ENCODE measurements at places on chromosomes 1 and 21.

DNA sequence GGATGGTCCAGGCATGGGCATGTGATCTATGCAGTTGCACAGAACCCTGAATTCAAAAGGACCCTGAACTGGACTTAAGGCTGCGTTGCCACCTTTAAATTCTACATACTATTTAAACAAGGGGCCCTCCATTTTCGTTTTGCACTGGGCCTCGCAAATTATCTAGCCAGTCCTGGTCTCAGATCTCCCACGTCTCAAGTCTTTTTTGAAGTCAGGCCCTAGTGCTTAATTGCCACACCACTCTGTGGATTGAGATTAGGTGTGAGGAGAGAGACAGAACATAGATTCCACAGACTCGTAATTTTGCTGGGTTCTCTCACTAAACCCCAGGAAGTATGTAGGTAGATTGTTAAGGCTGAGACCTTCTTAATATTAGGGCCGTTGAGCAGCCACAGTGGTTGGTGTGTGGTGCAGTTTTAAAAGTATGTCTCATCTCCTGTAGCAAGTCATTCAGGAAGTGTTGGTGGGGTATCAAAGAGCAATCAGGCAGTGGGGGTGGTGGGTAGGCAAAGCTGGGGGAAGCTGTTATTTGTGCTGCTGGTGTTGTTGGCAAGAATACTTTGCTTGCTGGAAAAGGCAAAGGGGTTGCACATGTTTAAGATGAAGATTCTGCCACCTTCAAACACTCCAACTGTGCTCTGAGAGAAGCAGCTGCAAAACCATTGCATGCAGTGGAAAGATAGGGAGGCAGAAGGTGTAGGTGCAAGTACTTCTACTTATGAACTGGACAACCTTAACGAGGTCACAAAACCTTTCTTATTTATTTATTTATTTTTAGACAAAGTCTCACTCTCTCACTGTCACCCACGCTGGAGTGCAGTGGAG lies 11.2 kb downstream of the CD84 start:
- no peak for DNase-seq

GRCh38 chr1:51842261-51842660 lies 36.3 kb downstream of the NRDC start:
- DNase-seq: no peak

DNA sequence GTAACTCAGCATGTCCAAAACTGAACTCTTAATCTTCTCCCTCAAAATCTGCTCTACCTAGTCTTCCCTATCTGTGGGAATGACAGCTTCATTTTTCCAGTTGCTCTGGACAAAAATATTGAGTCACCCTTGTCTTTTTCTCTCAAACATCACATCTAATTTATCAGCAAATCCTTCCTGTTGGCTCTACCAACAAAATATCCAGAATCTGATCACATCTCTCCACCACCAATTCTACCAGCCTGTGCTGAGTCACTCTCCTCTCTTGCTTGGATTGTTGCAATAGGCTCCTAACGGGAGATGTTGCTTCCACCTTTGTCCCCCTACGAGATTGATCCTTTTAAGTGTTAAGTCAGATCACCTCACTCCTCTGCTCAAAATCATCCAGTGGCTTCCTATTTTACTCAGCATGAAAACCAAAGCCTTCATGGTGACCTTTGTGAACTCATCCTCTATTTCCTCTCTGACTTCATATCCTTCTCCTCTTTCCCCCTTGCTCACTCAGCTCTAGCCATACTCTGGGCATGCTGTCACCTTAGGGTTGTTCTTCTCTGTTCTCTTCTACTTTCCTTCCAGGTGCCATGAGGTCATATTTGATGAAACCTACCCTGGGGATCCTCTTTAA lies 21.5 kb upstream of the SMYD2 start:
- DNase-seq: no peak

- no peak for DNase-seq
Measured at GRCh38 chr1:43067977-43068751, 103.9 kb downstream of the EBNA1BP2 start.

DNA sequence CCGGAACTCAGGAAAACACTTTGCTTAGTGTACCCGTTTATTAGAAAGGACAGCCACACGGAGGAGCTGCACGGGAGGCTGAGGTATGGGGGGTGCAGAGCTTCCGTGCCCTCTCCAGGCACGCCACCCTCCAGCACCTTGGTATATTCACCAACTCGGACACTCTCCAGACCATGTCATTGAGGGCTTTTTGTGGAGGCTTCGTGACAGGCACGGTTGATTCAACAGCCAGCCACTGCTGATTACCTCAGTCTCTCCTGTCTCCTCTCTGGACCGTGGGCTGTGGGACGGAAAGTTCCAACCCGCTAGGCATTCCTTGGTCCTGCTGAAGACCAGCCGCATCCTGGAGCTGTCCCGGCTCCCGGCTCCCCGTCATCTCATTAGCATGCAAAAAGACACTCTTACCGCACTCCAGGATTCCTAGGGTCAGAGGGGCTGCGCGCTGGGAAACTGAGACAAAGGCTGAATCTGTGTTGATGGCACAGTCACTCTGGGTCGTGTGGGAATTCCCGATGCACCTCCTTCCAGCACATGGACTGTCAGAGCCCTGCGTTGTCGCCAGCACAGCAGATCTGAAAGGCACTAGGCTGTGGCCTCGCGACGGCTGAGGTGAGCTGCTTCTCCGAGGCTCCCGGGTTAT lies 65.6 kb downstream of the PRKCZ start:
- DNase-seq: no peak

DNA sequence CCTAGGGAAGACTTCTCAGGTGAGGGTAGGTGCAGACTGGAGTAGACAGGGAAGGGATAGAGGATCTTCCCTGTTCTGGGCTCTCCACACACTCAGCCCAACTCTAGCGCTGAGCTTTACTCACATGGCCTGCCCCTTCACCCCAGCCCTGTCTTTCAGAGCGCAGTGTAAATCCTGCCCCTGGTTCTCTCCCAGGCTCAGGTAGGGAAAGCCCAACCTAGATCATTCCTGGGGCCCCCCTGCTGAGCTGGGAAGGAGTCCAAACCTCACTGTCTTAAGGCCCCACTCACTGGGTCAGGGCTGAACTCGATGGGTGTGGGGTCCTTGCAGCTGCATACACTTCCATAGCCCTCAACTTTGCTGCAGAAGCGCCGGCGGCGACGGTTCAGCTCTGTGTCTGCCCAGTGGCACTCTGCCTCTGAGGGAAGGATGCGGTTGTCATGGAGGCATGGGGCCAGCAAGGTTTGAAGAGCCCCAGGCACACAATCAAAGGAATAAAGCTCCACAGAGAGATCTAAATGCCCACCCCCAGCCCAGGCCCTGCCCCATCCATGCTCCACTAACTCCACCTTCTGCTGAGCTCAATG lies 4.2 kb downstream of the POMGNT1 start:
- no peak for DNase-seq

GRCh38 chr1:87146538-87146937 lies 182.1 kb upstream of the LMO4 start:
- DNase-seq: no peak

- DNase-seq: no peak
Measured at GRCh38 chr1:218683242-218683641, 338.1 kb downstream of the TGFB2 start.

DNA sequence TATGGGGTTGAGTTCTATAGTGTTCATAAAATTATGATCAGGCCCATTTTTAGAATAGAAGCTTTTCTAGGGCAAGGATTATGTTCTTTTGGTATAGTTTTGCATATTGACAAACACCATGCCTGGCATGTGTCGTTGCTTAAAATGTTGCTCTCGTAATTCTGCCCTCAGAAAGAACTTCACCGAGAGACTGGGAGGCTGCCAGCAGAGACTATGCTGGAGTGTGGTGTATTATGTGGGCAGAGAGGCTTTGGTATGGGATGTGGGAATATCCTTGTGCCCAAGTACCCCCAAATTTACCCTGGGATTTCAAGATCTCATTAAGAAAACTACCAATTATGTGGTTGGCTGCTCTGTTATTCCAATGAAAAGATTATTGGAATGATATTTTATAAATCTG lies 27.9 kb downstream of the PGM1 start:
- DNase-seq: no peak

GRCh38 chr1:168227620-168228019 lies 1.8 kb downstream of the SFT2D2 start:
- no peak for DNase-seq

DNA sequence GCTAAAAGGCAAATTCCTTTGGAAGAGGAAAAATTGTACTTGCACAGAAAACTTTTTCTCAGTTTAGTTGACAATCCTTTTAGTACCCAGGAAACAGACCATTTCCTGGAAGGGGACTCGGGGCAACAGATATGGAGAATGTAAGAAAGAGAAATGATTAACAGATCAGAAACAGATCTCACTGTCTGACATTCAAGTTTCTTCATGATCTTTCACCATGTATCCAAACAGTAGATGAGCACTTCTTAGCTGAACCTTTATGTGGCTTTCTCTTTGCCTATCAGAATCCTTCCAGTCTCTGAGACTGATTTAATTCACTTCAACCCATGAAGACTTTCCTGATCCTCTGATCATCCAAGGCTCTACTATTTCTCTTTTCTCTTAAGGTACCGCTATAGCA lies 2.7 kb downstream of the TTLL7 start:
- no peak for DNase-seq

DNA sequence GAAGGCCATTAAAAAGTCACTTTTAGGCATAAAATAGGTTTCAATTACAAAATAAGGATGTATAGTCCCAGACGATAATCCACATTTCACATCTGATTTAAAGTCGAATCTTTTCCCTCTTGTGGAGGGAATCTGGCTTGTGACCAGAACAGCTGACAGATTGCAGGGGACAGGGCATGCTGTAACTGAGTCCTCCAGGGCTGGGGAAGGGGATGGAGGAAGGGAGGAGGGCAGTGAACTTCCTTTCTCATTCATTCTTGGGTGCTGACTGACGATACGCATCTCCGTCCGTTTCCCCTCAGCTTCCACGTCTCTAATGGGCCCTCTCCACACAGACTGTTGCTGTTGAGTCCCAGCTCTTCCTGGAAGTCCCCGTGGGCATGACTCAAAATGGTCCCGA lies 108.1 kb upstream of the CSF3R start:
- DNase-seq: no peak

- no peak for DNase-seq
Measured at GRCh38 chr1:212645546-212646543, 37.3 kb downstream of the ATF3 start.

GRCh38 chr1:22406722-22407495 lies 44.7 kb upstream of the ZBTB40 start:
- no peak for DNase-seq

DNA sequence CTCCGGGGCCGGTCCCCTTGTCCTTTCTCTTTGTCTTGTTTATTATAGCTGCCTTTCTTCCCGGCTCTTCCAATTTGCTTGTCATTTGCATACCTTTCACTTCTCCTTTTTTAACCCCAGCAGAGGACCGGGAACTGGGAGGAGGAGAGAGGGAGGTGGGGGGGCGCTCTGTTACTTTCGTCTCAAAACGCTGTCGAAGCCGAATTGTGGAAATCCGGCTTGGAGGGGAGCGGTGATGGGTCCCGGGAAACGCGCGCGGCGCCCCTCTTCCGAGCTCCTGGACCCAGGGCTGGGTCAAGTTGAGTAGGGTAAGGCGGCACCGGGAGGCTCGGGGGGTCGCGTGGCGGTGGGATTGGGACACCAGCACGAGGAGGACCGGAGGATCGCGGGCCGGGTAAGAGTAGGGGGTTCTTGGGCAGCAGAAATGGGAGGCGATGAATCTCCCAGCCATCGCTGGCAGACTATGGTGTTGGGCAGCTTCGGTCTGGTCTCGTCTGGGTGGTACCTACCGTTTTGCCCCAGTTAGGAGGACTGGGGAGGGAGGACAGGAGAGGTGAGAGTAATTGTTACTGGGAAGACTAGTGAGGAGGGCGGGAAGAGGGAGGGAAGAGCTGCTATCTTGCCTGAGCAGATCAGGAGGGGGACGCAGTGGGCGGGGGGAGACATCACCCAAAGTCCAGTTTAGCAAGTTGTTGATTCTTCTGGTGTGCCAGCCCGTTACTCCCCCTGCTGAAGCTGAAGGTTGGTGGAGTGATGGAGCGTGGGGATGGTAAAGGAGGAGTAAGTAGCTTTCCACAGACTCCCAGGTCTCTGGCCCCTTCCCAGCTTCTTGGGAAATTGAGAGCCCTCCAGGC lies 1.5 kb downstream of the PROX1 start:
- no peak for DNase-seq

- no peak for DNase-seq
Measured at GRCh38 chr21:44010429-44010828, 1.7 kb upstream of the TRAPPC10 start.

DNA sequence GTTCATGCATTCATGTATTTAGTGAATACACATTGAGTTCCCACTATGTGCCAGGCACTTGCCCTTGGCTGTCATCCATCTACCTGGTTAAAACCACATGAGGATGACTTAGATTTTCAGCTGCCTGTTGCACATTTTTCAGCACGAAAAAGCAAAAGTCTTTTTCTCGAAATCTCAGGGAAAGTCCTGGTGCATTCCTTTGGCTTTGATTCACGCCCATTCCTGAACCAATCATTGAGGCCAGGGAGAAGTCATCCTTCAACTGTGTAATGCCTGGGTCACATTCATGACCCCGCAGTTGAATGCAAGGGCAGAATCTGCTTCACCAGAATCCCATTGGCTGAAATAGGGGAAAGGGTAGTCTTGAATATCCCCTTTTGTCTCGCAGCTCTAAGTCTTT lies 84.4 kb downstream of the RNF220 start:
- DNase-seq: no peak

GRCh38 chr1:162661336-162661735 lies 29.1 kb downstream of the DDR2 start:
- DNase-seq: no peak

DNA sequence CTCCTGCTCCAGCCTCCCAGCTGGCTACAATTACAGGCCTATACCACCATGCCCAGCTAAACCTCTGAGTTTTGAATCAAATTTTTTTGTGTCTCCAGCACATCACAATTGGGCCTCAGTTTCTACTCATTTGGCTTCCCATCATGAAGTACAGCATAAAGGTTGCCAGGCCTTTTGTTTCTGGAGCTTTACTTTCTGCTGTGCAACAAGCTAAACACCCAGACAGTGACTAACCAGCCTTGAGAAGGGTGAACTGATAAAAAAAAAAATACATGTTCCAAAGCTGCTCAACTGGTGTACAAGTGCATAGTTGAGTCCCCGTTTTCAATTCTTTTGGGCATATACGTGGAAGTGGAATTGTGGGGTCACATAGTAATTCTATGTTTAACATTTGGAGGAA lies 25.1 kb downstream of the TIAM1 start:
- no peak for DNase-seq

DNA sequence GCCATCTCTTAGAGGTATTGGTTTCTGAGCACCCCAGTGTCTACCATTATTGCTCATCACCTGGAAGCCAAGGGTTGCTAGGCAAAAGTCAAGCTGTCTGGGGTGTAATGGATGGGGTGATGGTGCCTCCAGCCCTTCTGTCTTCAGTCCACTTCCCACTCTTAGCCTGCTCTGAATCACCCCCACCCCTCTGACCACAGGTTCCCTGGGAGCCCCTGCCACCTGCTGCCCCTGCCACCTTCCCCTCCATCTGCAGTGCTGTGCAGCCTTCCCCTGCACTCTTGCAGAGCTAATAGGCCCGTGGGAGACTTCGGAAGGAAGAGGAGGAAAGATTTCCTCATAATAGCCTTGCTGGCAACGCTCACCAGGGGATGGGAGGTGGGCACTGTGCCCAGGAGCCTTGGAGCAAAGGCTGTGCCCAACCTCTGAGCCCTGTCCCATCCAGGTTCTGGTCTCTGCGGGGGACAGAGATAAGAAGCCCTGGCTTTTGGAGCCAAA lies 35.5 kb downstream of the CAPN2 start:
- no peak for DNase-seq

- DNase-seq: no peak
Measured at GRCh38 chr21:35954066-35954465, 106.3 kb downstream of the SETD4 start.

- DNase-seq: no peak
Measured at GRCh38 chr1:77976433-77977076, 2.3 kb downstream of the FUBP1 start.

GRCh38 chr1:180501865-180502360 lies 464 bp downstream of the ACBD6 start:
- DNase-seq: no peak

All from fibroblast of the conjunctiva (primary cell).